ENCODE measurements at places on chromosomes 2 and 18.

- H3K27ac ChIP-seq = no peak overlapping the region
- H3K36me3 ChIP-seq = no peaks in the 10 kb centered on the region
- H3K27me3 ChIP-seq = no peaks in the 10 kb centered on the region
- H3K4me1 ChIP-seq = no peaks in the 10 kb centered on the region
Measured at GRCh38 chr2:239908744-239909143, 116.4 kb downstream of the NDUFA10 start.

DNA sequence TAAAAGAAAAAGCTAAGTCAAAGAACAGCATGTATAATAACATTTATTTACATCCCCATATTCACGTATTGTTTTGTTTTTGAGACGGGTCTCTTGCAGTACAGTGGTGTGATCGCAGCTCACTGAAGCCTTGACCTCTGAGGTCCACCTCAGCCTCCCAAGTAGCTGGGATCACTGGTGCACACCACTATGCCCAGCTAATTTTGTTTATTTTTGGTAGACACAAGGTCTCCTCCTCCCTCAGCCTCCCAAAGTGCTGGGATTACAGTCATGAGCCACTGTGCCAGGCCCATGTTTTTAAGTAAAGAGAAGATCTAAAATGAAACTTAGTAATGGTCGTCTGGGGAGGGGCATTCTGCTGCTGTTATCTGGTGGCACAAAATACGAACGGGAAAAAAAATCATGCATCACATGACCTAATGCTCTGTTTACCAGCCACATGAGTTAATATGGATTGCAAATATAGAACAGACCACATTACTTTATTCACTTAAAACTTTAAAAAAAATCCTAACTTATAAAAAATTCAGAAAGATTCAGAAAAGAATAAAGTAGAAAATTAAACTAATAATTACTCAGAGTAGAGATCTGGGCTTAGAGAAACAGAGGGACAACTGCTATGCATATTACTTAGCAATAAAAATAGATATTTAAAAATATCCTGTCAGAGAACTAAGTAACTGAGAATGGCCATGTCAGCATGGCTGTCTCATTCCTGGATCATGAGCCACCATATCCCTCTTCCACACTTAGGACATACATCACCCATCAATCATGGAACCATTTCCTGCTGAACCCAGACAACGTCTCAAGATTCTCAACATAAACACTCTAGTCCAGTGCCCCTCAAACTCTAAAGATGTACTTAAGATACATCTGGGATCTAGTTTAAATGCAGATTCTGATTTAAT, 7.3 kb downstream of the MMADHC start:
- peaks cover 14% of the 10 kb centered on the region for H3K4me1 ChIP-seq
- H3K36me3 ChIP-seq = peaks cover 72% of the 10 kb centered on the region
- no peaks in the 10 kb centered on the region for H3K27me3 ChIP-seq
- DNase-seq = no peak

- H3K27ac ChIP-seq = no peak overlapping the region
- no peak overlapping the region for H3K4me3 ChIP-seq
- H3K36me3 ChIP-seq = no peaks in the 10 kb centered on the region
- DNase-seq = no peak
- H3K27me3 ChIP-seq = peaks cover 26% of the 10 kb centered on the region
- peaks cover 50% of the 10 kb centered on the region for H3K4me1 ChIP-seq
Measured at GRCh38 chr2:172091761-172092566, 6.7 kb downstream of the DLX1 start.

DNA sequence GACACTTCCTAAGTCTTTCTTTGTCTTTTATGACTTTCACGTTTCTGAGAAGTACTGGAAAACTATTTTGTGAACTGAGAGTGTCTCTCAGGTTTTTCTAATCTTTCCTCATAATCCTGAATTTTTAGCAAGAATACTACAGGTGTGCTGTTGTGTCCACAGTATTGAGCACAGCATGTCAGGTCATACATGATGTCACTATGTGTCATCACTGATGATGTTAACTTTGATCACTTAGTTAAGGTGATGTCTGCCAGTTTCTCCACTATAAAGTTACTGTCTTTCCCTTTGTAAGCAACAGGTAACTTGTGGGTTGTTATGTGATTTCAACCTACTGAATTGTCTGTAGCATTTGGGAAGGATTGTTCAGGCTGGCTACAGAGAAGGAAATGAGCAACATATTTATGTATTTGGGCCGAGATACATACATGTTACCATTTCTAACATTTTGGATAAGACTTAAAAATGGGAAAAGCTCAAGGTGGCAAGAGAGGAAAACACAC, 11.1 kb downstream of the MATN3 start:
- H3K36me3 ChIP-seq = no peaks in the 10 kb centered on the region
- no peak for DNase-seq
- no peaks in the 10 kb centered on the region for H3K27me3 ChIP-seq

DNA sequence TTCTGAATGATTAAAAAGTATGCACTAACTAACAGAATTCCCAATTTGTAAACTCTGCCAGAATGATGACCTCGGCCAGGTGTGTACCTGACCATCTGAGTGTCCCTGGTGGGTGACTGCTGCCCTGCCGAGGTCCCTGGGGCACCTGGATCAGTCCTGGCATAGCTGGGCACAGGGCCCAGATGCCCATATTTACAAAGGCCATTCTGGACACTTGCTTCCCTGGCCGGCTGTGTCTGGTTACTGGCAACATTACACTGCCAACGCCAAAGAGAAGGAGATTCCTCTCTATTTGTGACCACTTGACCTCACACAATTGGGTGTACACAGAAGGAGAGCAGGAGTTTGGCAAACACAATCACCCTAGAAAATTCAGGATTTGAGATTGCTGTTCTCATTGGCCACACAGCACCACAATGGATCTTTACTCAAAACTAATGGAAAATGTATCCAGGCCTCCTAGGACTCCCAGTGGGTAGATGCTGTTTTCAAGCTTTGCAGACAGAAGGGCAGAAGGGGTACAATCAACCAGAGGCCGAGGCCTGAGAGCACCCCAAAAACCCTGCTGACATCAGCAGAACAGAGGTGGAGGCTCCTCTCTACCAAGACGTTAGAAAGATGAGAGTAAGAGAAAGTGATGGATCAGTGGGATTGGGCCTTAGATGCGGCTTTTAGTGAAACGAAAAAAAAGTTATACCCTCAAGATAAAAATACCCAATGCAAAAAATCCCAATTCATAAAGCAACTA, 58.3 kb upstream of the PXDN start:
- no peaks in the 10 kb centered on the region for H3K36me3 ChIP-seq
- H3K4me1 ChIP-seq = peaks cover 10% of the 10 kb centered on the region
- DNase-seq = no peak
- no peak overlapping the region for H3K27ac ChIP-seq
- H3K4me3 ChIP-seq = no peak overlapping the region

GRCh38 chr2:179622635-179623300, 238.6 kb downstream of the ZNF385B start:
- H3K36me3 ChIP-seq = no peaks in the 10 kb centered on the region
- no peak overlapping the region for H3K27ac ChIP-seq
- DNase-seq = no peak
- no peak overlapping the region for H3K4me3 ChIP-seq
- H3K4me1 ChIP-seq = no peaks in the 10 kb centered on the region

All from esophagus muscularis mucosa (tissue), 4 donors.